ENCODE measurements at places on chromosomes 4 and X. TPM values are rescaled to one million over a fixed set of nuclear protein-coding genes. Genes with fewer than 3 reads are reported as not detected.

DNA sequence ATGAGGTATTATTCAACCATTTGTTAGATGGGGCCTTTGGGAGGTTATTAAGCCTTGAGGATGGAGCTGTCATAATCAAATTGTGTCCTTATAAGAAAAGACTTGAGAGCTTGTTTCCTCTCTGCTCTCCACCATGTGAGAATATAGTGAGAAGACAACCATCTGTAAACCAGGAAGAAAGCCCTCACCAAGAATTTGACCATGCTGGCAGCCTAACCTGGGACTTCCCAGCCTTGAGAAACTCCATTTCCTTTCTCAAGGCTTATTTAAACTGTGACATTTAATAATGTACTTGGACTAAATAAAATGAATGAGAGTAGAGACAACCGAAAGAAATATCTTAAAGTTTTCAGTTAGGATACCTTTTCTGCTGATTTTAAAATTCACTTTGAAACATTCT is 83.7 kb upstream of the GC start:
- DNase-seq, result no peak
- H3K36me3 ChIP-seq, result peaks cover 61% of the 10 kb centered on the region
- no peaks in the 10 kb centered on the region for H3K4me1 ChIP-seq
- H3K27ac ChIP-seq, result no peak overlapping the region

SPIN2A gene
- total RNA-seq, result 4.5 TPM

TEX11 gene
- total RNA-seq, result 0.18 TPM

DNA sequence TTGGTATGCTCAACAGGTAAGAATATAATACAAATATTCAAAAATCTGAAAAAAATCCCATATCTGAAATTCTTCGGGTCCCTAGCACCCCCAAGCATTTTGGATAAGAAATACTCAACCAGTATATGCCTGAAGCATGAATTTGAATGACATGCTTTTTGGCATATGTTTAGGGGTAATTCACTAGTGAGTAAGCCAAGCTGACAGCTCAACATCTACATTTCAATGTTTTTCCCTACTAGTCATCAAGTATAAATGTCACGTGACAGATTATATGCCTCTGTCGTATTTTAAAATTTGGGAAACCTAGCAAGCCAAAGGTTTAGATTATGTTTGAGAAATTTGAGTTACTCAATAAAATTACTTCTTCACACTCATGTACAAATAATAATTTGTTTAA is 125.1 kb downstream of the FGF16 start:
- H3K27ac ChIP-seq, result no peak overlapping the region
- peaks cover 12% of the 10 kb centered on the region for H3K36me3 ChIP-seq
- H3K4me3 ChIP-seq, result no peak overlapping the region

DNA sequence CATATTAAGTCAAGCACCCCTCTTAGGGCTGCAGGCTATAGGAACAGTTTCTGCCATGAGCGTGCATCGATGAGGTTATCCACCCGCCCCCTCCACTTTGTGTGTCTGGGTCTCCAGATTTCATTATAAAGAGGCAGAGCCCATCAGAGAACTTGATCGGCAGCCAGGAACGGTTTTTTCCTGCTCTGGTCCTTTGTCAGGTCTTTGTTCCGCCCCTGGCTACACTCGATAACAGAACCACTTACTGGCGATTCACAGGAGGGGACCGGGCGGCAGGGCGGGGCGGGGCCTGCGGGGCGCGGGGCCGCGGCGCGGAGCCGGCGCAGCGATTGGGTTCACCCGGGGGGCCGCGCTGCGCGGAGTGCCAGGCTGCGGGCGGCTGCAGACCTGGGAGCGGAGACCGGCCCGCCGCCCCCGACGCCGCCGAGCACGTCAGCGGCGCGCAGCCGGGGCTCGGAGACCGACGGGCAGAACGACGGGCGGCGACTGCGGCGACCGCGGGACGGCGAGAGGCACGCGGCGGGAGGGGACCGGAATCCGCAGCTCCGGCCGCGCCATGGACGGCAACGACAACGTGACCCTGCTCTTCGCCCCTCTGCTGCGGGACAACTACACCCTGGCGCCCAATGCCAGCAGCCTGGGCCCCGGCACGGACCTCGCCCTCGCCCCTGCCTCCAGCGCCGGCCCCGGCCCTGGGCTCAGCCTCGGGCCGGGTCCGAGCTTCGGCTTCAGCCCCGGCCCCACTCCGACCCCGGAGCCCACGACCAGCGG is at the start of gene SLC10A4:
Gene SLC10A4 (plus strand): TSS at position 338 of the 771 bp plus-strand sequence. CDS start 219 bp downstream, at position 557.
- H3K4me3 ChIP-seq, result peak within 1 kb of the TSS; percentile 76
- H3K27ac ChIP-seq, result no peak within 1 kb of the TSS
- peaks cover 24% of the 10 kb centered on the region for H3K4me1 ChIP-seq
- H3K27me3 ChIP-seq, result peaks cover 52% of the 10 kb centered on the region
- no peaks in the 10 kb centered on the region for H3K36me3 ChIP-seq

GRCh38 chr4:8840816-8841455 is 30.7 kb downstream of the HMX1 start:
- H3K27me3 ChIP-seq, result peaks cover 2% of the 10 kb centered on the region
- no peak overlapping the region for H3K4me3 ChIP-seq
- peaks cover 11% of the 10 kb centered on the region for H3K4me1 ChIP-seq
- no peak for DNase-seq
- H3K27ac ChIP-seq, result no peak overlapping the region

DNA sequence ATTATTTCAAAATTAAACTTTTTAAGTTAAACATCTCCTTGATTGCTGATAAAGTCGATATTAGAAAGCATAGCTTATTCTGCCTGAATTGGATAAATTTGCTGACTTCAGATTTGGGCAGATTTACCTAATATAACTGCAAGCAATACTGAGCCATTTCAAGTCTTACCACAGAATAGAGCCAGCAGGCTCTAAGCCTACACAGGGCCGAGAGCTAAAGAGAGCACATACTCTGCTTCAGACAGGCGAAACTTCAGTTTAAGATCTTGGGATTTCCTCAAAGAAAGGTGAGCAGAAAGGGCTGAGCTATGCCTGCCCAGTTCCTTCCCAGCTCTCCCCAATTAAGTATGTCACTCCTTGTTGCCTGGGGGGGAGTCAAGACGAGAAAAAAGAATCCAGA is 240.6 kb upstream of the NOCT start:
- no peaks in the 10 kb centered on the region for H3K27me3 ChIP-seq
- DNase-seq, result no peak
- no peak overlapping the region for H3K4me3 ChIP-seq
- no peaks in the 10 kb centered on the region for H3K36me3 ChIP-seq
- H3K27ac ChIP-seq, result no peak overlapping the region
- peaks cover 9% of the 10 kb centered on the region for H3K4me1 ChIP-seq

- H3K36me3 ChIP-seq, result no peaks in the 10 kb centered on the region
- H3K27ac ChIP-seq, result no peak overlapping the region
- H3K4me1 ChIP-seq, result no peaks in the 10 kb centered on the region
- H3K4me3 ChIP-seq, result no peak overlapping the region
- H3K27me3 ChIP-seq, result no peaks in the 10 kb centered on the region
Measured at GRCh38 chrX:49932791-49933190, 10.4 kb downstream of the CLCN5 start.

- no peak overlapping the region for H3K4me3 ChIP-seq
- no peaks in the 10 kb centered on the region for H3K27me3 ChIP-seq
- no peak overlapping the region for H3K27ac ChIP-seq
- peaks cover 2% of the 10 kb centered on the region for H3K4me1 ChIP-seq
Measured at GRCh38 chrX:133544115-133544514, 128.8 kb upstream of the GPC4 start.

DNA sequence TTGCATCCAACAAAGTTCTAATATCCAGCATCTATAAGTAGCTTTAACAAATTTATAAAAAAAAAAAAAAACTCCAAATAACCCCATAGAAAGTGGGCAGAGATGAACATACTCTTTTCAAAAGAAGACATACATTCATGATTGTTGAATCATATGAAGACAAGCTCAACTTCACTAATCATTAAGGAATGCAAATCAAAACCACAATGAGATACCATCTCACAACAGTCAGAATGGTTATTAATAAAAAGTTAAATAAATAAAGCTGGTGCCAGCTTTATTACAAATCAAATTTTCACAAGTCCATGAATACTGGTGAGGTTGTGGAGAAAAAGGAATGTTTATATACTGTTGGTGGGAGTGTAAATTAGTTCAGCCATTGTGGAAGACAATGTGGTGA is 592.0 kb downstream of the IQCM start:
- peaks cover 4% of the 10 kb centered on the region for H3K27me3 ChIP-seq
- peaks cover 21% of the 10 kb centered on the region for H3K36me3 ChIP-seq
- H3K4me3 ChIP-seq, result no peak overlapping the region

CXCL10 gene
- not detected for total RNA-seq

- no peak for DNase-seq
- H3K4me3 ChIP-seq, result no peak overlapping the region
- no peaks in the 10 kb centered on the region for H3K36me3 ChIP-seq
- no peaks in the 10 kb centered on the region for H3K27me3 ChIP-seq
Measured at GRCh38 chr4:118680808-118681207, 4.4 kb upstream of the METTL14 start.

DNA sequence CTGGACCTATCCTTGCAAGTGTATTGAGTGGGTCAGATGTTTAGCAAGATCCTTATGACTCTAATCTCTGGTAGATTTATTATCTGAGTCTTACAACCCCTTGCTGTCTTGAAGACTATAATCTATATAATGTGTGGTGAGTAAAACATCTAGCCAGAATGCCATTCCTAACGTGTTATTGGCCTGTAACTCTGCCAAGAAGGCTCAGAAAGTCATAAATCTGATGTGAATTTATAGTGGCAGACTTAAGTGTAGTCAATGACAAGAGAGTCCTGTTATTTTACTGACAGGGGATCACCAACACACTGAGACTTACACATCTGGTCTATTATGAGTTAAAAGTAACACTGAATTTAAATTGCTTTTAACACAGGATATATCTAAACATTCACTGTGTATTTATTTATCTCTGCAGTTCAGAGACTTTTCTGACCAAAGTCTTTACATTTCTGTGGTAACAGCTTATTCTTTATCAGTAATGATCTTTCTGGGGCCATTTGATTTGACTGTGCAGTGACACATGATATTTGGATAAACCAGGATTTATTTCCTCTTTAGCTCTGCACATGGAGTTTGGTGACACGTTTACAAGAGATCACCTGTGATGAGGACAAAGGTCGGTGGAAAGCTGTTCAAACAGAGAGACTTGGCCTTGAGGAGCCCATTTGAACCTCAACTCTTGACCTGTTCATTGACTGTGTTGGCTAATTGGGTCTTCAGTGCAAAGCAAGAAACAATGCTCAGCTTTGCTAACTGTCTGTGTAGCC is 415.8 kb downstream of the STIM2 start:
- no peak overlapping the region for H3K4me3 ChIP-seq
- H3K4me1 ChIP-seq, result peaks cover 8% of the 10 kb centered on the region

JCHAIN gene
- 0.32 TPM for total RNA-seq

DNA sequence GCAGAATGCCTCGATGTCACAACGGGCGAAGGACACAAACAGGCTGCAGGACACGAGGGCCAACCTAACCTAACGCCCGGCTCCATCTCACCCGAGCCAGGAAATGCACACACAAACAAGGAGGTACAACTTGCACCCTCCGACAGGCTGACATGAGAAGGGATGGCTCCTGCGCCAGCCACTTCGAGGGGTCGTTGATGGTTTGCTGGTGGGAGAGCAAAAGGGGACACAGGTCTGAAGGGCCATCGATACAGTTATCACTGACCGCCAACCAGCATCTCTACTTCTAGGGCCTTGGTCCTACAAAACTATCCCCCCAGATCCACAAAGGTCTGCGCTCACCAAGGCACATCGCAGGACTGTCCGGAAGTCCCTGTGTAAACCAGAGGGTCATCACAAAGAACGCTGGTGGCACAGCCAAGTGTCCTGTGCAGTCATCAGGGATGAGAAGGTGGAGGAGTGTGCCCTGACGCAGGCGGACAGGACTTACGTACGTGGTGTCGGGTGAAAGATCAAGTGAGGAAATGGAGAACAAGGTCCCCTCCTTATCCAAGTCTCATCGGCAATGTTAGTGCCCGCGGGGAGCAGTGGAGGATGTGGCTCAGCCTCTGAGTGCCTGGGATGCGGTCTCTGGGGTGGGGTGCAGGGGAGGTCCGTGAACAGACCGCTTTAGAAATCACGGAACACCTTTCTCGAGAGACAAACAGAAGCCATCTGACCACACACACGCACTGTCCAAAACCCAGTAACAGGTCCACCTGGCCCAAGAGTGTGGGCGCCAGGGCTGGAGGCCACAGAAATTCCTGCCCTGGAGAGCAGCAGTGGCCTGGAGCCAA is 7.0 kb downstream of the MXD4 start:
- H3K27ac ChIP-seq, result peak overlapping the region; percentile 89
- H3K4me3 ChIP-seq, result no peak overlapping the region
- no peaks in the 10 kb centered on the region for H3K36me3 ChIP-seq
- no peaks in the 10 kb centered on the region for H3K27me3 ChIP-seq
- peak; percentile 8 for DNase-seq

DNA sequence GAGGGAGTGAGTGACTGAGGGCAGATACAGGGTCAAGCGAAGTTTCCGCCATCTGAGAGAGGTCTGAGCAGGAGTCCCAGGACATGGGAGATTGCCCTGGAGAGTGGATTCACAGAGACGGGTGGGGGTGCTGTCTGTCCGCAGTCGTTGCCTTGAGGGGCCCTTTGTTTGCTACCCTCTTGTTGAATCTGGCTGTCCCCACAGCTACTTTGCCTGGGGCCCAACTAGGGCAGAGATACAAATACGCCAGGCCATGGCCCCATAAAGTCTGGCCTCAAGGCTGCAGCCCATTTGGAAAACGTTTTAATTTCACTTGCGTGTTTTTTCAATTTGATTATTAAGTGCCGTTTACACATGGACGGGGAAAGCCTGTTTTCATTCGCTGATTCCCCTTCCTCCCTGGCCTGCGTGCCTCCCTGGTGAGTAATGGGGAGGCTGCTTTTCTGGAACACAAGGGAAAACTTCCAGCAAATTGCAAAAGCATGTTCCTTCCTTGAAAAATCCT is 134.4 kb downstream of the SMIM20 start:
- no peak overlapping the region for H3K4me3 ChIP-seq
- H3K27ac ChIP-seq, result no peak overlapping the region
- H3K4me1 ChIP-seq, result peaks cover 18% of the 10 kb centered on the region
- 0 out of 2 replicates have a peak, but pooled peaks cover 2% of the 10 kb centered on the region for H3K36me3 ChIP-seq
- peaks cover 3% of the 10 kb centered on the region for H3K27me3 ChIP-seq

DNA sequence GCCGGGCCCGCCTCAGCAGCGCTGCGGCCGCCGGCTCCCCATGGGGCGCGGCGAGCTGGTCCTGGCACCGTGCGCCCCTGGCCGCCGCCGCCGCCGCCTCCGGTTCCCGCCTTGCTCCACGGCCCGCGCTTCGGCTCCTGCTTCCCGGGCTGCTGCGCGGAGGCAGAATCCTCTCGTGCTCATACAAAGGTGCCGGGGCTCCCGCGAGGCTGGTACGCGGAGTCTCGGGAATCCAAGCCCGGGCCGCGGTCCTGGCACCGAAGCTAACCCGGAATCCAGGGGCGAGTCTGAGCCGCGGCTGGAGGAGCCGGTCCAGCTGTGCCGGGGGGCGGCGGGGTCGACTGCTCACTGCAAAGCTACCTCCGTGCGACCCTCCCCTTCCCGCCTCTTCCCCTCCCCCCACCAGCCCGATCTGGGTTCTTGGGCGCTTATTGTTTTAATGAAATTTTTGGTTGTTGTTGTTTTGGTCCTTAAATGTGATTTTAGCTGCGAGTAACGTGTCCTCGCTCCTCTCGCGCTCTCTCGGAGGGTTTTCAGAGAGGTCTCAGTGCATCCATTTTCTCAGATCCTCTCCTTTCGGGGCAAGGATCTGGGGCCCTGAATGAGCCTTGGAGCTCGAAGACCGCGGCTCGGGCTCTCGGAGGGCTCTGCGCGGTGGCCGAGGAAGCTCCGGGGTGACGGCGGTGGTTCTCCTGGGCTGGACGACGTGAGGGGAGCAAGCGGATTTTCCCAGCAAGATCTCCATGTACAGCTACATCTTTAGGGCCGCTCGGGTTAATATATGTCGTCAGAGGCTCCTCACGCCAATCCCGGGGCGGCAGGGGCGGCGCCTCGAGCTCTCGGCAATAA is at the start of gene HAND2:
Gene HAND2 (minus strand): TSS at position 753 of the 849 bp plus-strand sequence. CDS start 940 bp downstream, outside the sequence.
- H3K27me3 ChIP-seq, result peaks cover 99% of the 10 kb centered on the region
- peak; percentile 61 for DNase-seq
- H3K4me3 ChIP-seq, result peak within 1 kb of the TSS; percentile 87
- no peaks in the 10 kb centered on the region for H3K36me3 ChIP-seq
- H3K27ac ChIP-seq, result no peak within 1 kb of the TSS
